ENCODE measurements at places on chromosomes 6 and 20.
A peak's percentile ranks its signal among the peaks of the same experiment; 100 is the strongest.

- no peak for DNase-seq
These were observed 117.6 kb upstream of the UST start for GRCh38 chr6:148629181-148629580.

- no peak for DNase-seq
These were observed 54.7 kb downstream of the CDS2 start for GRCh38 chr20:5181492-5181891.

DNA sequence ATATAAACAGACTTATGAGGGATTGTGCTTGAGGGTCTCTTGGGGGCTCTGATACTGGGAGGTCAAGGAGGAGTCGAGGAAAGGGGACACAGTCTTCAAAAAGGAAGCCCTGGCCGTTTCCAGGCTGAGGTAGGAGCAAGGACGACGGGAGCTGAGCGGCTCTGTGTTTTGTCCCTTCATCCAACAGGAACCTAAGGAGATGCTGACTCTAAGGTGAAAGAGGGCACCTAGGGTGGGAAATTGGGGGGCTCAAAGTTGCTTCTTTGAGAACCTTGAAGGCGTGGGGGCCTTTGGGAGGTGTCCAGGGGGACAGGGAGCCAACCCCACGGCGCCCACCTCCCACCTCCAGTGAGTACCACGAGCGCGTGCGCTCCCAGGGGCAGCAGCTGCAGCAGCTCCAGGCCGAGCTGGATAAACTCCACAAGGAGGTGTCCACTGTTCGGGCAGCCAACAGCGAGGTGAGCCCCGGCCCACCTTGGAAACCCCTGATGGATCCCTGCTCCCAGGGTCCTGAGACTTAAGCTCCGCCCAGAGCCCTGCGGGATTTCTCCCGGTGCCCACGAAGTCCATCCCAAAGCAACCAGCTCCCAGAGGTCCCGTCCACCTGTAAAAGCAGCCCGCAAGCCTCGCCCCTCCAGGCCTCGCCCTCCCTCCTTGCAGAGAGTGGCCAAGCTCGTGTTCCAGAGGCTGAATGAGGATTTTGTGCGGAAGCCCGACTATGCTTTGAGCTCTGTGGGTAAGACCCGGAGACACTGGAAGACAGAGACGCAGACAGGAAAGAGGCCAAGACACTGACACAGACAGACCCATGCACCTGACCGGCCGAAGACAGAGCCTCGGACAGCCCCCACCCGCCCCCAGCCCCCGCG, 2.9 kb downstream of the SPAG4 start:
- peak; percentile 84 for DNase-seq

- no peak for DNase-seq
These were observed 149.3 kb downstream of the SLC24A3 start for GRCh38 chr20:19361790-19362189.

DNA sequence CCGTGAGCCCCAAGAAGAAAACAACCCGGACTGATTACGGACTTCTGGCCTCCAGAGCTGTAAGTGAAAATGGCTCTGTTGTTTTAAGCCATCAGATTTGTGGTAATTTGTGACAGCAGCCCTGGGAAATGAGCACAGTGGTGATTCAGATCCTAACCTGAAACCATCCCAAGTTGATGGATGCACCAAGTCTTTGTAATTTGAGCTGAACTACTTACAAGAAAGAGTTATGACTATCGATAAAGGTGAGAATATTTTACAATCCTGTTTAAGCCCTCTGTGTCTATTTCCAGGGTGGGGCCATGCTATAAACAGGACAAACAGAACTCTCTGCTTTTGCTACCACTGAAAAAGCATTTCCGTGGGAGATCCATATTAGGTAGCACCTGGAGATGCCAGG, 19.1 kb upstream of the RIN2 start:
- DNase-seq, result no peak

DNA sequence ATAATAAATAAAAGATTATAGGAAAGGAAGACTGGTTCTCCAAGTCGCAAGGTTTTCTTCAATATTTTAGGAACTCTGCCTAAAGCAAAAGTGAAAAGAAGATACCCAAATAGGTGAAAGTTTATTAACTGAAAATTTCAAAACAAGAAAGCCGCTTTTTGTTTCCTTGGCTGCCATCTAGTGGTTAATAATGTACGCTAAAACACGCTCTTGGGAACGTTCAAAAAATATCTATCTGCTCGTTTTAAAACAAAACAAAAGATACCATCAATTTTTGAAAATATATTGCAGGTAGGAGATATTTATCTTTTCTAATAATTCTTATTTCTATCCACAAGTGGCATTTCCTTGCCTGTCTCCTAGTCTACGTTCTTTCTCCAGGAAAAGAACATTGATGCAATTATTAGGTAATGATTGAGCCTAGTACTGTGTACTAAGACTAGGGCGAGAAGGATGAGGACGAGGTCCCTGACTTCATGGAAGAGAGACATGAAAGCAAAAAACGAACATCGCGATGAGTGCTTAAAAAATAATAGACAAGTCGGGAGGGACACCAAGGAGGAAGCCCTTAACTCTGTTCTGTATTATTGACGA, 97.2 kb downstream of the SPTLC3 start:
- no peak for DNase-seq

DNA sequence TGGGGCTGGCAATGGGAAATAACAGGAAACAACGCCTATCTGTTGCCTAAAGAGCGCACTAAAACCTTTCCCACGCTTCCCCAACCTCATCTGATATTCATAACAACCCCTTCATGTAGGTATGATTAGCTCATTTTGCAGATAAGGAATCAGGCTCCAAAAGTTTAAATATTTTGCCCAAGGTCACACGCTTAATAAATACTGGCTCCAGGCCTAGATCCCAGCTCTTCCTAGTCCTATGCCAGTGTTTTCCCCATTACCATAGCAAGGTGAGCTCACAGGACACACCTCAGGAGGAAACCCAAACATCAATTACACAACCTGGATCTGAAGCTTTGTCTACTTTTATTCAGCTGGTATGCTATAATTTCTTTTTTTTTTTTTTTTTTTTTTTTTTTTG, 19.6 kb downstream of the MBOAT1 start:
- DNase-seq, result no peak

DNA sequence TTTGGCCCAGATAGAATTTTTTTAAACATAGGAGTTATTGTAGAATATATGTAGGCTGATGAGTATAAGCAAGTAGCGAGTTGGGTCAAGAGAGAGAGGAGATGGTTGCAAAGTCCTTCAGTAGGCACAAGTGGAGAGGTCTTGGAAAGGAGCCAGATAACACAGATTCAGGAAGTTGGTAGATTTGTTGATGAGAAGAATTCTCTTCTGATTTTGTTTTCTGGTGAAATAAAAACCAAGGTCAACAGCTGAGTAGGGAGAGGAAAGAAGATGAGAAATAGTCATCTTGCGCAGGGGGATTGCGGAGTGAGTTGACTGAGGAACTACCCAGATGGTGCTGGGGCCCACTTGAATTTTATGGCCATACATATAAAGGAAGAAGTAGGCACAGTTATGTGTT, 17.4 kb upstream of the CD83 start:
- DNase-seq, result no peak

DNA sequence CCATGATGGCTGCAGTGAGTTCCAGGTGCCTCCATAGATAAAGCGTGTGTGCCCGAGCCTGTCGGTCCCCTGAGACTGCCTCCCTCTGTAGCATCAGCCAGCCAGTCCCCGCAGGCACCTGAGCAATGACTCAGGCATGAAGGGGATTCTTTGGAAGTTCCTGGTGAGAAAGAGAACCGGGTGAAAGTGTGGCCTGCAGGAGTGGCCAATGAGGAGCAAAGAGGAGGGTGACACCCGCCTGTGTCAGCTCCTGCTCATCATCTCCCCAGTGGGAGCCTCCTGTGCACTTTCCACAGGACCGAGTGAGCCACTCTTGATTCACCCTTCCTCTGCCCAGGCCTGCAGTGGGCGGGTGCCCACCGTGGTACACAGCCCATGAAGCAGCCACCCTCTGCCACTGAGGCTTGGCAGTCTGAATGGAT, 71.2 kb upstream of the PTPN1 start:
- no peak for DNase-seq

GRCh38 chr6:75603106-75603420, 1.4 kb downstream of the SENP6 start:
- no peak for DNase-seq

GRCh38 chr6:114634016-114634415, 291.2 kb upstream of the HS3ST5 start:
- no peak for DNase-seq

- no peak for DNase-seq
These were observed 2.9 kb downstream of the CHRNA4 start for GRCh38 chr20:63357921-63358905.

DNA sequence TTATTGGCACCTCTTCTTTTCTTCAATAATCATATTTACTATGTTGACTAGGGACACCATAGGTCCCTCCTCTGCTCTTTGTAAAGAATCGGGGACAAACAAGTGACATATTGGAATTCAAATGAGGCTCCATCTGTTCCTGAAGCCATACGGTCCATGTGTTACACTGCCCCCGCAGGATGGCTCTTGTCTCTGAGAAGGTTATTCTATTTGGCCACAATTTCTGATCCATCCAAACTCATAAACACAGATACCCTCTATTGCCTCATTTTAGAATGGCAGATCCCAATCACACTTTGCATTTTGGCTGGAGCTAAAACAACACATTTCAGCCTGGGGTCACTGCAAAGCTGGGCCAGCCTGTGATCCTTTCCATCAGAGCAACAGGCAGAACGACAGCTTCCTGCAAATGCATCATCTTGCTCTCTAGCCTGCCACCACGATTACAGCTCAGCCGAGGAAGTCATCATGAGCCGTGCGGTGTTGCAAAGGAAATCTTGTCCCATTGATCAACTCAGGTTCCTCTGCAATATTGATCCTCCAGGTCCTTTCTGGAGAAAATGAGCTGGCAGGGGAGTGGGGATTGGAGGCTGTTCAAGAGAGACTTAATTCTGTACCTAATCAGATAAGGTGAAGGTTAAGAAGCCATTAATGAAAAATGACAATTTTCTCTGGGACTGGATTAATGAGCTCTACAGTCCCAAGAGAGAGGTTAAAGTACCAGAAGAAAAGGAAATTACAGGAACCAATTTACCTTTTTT, 73.1 kb downstream of the AGPAT4 start:
- DNase-seq, result no peak

- DNase-seq, result no peak
These were observed 33.9 kb downstream of the SUN5 start for GRCh38 chr20:32970115-32970972.

- DNase-seq, result peak; percentile 74
These were observed 112.1 kb downstream of the DLL1 start for GRCh38 chr6:170178561-170179477.

DNA sequence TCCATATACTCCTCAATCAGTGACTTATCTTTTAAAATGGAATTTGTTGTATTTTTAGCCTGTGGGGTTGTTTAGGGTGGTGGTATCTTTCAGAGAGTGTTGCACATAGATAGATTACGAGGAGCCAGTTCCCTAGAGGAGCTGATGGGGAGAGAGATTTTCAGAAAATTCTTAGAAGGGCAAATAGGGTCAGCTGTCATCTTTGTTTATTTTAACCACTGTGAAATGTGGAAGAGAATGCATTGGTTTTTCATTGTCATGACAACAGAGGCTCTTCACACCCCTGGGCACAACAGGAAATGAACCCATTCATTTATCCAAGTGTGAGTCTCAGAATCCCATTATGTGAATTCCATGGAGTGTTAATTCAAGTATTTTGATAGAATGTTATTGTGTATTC, 188.4 kb downstream of the JARID2 start:
- no peak for DNase-seq

DNA sequence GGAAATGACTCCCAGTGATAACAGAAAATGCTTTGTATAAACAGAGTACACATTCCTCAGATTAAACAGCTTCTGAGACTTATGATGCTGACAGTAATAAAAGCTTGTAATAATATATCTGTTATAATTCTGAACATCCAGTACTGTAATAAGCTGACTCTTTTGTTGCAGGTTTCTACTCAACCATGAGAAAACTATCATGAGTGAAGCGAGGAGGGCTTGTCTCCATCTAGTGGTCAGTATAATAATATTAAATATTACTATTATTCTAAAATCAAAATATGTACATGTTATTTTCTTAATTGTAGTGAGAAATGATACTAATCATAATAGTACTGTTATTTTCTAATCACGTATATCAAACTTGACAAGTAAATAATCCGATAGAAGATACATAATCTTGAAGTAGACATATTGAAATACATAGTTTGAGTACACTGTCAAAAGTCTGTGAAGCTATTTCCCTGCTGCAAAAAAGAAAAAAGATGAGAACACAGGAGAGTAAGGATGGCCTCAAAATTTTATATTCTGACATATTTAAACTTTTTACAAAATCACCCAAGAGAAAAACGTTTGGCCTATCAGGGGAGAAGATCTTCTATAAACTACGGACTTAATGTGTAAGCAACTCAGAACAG, 183.1 kb downstream of the MOXD1 start:
- DNase-seq, result no peak

DNA sequence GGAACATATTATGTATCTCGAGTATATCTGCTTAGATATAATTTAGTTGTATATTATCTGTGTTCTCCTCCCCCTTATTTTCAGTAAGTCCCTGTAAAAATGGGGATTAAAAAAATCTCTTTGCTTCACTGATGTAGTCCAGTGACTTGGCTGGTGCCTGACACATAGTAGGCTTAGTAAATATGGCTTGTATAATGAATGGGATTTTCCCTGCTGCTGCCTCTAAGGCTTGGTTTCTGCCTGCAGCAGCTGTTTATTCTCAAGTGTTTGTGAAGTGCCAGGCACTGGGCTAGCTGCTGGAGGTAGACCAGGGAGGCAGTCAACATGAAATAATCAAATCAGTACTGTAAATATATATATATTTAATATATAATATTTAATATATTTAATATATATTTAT, 1.6 kb upstream of the ZFP64 start:
- no peak for DNase-seq

DNA sequence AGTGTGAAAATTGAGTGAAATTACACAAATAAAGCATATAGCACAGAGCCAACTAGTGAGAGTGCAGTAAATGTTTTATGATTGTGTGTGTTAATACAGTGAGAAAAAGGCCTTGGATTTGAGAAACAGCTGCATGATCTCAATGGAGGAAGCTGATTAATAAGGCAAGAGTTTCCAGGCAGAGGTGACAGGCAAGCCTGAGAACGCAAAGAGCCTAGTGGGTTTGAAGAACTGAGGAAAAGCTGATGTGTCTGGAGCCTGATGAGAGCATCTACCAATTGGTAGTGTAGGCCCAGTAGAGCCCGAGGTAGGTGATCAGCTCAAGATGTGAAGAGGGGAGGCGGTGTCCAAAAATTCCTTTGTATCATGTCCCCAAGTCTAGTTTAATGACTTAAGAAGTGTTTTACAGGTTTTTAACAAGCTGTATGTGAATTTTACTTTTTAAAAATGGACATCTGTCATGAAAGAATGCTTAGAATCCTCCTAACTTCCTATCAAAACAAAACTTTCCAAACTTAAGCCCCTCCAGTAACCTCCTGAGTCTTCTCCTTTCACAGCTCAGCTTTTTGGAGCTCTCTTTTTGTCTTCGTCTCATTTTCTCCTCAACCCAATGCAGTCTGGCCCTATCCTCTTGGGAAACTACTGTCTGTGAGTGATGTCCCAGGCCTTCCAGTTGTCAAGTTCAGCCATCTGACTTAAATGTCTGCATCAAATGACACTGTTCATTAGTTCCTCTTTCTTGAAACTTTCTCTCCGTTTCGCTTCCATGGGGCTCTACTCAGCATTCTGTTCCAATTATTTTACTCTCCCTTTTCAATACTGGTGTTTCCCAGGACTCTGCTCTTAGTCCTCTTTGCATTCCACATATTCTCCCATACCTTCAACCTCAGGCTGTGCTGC, 1.2 kb downstream of the CDC40 start:
- no peak for DNase-seq

All from spleen (tissue), 13 donors.